Heart left ventricle (tissue), 16 donors: ENCODE measurements at places on chromosomes 7 and 10. TPM values are rescaled to one million over a fixed set of nuclear protein-coding genes. Genes with fewer than 3 reads are reported as not detected.

The HABP2 gene
- not detected for total RNA-seq

GRCh38 chr10:77082601-77083252, 554.9 kb downstream of the KCNMA1 start:
- DNase-seq: no peak

The GPR15LG gene
- not detected for total RNA-seq

The RPEL1 gene
- not detected for total RNA-seq

GRCh38 chr10:32388258-32389027, 41.5 kb upstream of the EPC1 start:
- no peak for DNase-seq
